ENCODE measurements at places on chromosomes 16 and 17.

- DNase-seq, result no peak
Observed at GRCh38 chr16:65124212-65124548, 2.3 kb upstream of the CDH11 start.

- DNase-seq, result no peak
Observed at GRCh38 chr16:4745274-4745569, 10.9 kb downstream of the DNAAF8 start.

- peak; percentile 66 for DNase-seq
Observed at GRCh38 chr16:28304214-28304613, 11.9 kb downstream of the SBK1 start.

- no peak for DNase-seq
Observed at GRCh38 chr16:11310997-11311561, 29.9 kb upstream of the PRM1 start.

- peak; percentile 28 for DNase-seq
Observed at GRCh38 chr16:27169511-27170071, 33.7 kb upstream of the KDM8 start.

GRCh38 chr17:18339933-18340332 is 23.4 kb downstream of the SHMT1 start:
- DNase-seq, result no peak

GRCh38 chr17:61464130-61464842 is 12.1 kb downstream of the TBX4 start:
- no peak for DNase-seq

GRCh38 chr16:77574867-77575624 is 140.2 kb upstream of the ADAMTS18 start:
- no peak for DNase-seq

- no peak for DNase-seq
Observed at GRCh38 chr17:9968881-9969280, 63.8 kb upstream of the RCVRN start.

DNA sequence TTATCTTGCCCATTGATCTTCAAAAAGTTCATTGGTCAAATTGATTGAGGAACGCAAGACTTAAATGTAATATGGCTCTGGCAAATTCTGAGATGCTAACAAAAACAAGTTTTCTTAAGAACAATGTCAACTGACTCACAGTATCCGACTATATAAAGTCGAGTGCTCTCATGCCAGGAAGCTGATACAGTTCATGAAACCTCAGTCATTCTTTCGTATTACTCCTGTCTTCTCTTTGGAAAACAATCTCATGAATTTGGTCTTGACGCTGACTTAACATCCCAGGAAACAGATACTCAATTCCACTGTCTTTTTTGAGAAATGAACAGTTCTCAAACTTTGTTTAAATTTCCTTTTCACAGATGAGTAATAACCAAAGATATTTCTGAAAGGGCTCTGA is 704.9 kb downstream of the MAF start:
- no peak for DNase-seq

DNA sequence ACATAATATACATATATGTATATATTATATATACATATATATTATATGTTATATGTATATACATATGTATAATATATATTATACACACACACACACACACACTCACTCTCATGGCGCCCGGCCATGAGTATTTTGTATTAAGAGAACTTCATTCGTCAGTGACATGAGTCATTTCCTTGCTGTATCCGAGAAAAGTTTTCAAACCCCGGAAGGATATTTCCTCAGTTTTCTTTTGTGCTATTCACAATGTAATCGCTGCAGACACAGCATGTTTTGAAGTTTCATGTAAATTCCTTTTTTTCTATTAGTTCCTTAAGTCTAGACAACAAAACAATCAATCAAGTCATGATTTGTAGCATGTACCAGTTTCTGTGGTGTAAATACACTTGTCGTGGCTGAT is 33.3 kb downstream of the OR1D5 start:
- no peak for DNase-seq

GRCh38 chr16:86924537-86924936 is 346.2 kb downstream of the FOXL1 start:
- DNase-seq, result no peak

GRCh38 chr17:65226227-65226626 is 89.1 kb downstream of the RGS9 start:
- DNase-seq, result no peak

- no peak for DNase-seq
Observed at GRCh38 chr17:81252987-81253329, 13.8 kb downstream of the NDUFAF8 start.

DNA sequence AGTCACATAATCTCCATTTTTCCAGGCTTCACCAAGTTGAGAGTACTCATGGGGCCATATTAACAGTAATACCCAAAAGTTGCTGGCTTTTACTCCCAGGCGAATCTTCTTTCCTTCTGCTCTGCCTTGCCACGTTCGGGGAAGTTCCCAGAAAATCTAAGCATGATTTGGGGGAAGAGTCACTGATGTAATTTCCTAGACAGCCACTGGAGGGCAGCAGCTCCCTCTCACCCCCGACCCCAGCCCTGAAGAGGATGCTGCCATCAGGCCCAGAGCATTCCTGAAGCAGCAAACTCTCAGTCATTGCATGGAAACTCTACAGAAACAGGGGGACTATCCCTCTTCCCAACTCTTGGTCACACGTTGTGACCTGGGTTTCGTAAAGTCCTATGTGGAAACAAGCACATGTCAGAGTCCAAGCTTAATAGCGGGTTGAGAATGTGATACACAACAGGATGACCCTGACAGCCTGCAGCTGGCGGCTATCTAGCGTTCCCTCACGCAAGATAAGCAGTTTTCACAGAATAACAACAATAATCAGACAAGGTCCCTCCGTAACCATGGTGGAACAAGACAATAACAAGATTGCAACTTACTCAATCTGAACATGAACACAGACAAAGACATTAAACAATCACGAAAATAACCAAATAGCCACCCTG is 43.8 kb upstream of the DHX40 start:
- peak; percentile 86 for DNase-seq

DNA sequence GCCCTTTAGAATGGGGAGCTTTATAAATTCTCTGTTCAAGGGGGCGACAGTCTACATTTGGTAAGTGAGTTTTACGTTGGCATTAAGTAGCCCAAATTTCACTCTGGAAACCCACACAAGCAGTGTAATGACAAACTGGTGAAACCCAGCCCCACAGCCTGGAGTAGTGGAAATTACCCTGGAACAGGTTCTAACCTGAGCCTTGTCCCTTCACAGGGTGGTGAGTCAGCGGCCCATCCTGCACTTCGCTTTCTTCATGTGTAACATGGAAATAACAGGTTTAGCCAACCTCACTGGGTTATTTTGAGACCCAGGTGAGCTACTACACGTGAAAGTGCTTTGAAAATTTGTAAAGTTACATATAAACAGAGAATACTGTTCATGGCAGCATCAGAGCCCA is 3.5 kb upstream of the TLCD3A start:
- DNase-seq, result no peak

GRCh38 chr16:28149011-28149888 is 62.5 kb downstream of the XPO6 start:
- no peak for DNase-seq

DNA sequence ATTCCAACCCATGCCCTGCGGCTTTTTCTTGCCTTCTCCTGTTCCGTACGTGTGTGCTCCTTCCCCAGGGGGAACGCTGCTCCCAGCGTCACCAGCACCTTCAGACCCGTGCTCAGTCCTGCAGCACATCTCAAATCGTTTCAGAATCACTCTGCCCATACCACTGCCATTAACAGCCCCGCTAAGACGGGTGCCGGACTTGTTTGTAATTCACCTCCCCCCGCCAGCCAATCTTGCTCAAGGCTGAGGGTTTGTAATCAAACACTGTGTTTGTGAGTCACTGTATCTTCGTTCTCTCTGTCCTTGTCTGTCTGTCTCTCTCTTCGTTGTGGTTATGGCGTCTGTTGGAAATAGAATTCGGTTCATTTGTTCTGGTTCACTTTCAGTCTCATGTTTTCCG is 17.3 kb downstream of the CARD14 start:
- DNase-seq, result no peak

DNA sequence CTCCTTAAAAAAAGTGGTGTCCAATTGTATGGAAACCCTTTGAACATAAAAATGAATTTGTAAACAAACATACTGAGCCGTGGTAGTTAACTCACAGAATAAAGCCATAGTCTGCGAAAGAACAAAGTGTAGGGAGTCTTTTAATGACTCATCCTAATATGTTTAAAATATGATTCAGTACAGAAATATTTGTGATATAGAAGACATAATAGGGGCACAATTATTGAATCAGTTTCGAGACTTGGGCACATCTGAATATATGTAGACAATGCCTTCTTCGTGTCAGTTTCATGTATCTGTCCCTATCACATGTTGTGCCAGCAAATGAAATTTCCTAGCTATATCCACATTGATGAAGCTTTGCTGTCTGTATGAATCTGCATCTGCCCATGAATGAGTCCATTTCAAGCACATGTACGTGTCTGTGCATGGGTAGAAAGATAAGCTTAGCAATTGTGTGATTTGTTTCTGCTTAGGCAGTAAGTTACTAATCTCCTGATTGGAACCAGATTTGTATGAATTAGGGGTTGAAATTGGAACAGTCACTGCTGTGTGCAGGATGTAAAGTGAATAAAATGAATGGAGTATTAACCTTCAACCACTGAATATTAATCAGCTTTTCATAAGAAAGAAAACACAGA is 112.5 kb upstream of the SOX9 start:
- DNase-seq, result no peak

All from HuH-7 (cell line).